ENCODE measurements at places on chromosomes 5 and 9. TPM values are rescaled to one million over a fixed set of nuclear protein-coding genes. Genes with fewer than 3 reads are reported as not detected.

DNA sequence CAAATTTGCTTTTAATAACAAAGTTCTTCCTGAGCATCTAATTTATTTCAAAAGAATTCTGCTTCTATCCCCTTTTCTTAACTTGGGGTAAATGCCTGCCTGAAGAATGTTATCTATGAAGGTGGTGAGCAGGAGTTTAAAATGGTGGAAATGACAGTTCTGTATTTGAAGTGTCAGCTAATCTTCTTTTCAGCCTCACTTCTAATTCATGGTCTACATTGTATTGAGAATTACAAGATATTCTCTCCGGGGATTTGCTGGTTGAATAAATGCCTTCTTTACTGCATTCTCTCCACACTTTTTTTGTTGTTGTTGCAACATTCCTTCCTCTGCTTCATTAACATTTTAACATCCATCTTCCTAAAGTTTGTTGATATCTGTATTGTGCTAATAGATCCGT lies 143.1 kb upstream of the GRIN3A start:
- no peak overlapping the region for H3K4me3 ChIP-seq
- no peak for DNase-seq
- no peak overlapping the region for H3K27ac ChIP-seq
- no peaks in the 10 kb centered on the region for H3K27me3 ChIP-seq
- H3K36me3 ChIP-seq, result no peaks in the 10 kb centered on the region

DNA sequence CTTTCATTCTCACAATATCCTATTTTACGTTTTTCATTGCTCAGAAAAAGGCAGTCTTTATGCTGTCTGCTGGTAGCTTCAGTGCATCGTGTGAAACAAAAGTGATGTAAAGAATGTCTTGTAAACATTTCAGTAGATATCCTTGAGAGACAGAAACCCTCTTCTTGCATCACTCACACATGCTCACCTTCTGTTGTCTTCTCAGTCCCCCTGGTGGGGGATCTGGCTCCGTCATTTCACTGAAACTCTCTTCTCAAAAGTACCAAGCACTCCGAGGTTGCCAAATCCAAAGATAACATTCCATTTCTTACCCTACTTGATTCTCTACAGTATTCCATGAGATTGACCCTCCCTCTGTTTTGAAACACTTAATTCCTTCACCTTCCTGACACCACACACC lies 46.1 kb upstream of the PCA3 start:
- H3K27me3 ChIP-seq, result no peaks in the 10 kb centered on the region
- peak overlapping the region; percentile 49 for H3K27ac ChIP-seq
- DNase-seq, result no peak
- H3K4me3 ChIP-seq, result no peak overlapping the region
- H3K4me1 ChIP-seq, result no peaks in the 10 kb centered on the region
- peaks cover 3% of the 10 kb centered on the region for H3K36me3 ChIP-seq

DNA sequence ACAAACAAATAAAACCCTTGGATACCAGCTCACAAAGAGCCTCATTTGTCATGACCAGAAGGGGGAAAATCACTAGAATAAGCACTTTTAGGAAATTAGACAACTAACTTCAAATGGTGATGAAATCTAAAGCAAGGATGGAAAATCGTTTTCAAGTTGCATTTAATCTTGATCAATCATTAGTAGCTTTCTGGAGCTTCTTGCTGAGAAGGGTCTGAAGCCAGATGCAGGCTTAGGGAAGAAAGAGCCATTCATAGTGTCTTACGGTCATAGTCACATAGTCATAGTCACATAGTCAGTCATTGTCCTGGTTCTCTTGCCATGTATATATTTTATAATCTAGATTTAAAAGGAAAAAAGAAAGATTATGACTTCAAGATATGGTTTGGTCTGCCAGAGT lies 610.5 kb downstream of the ACTL7B start:
- no peaks in the 10 kb centered on the region for H3K4me1 ChIP-seq
- H3K27me3 ChIP-seq, result no peaks in the 10 kb centered on the region
- no peak overlapping the region for H3K27ac ChIP-seq
- DNase-seq, result no peak
- no peaks in the 10 kb centered on the region for H3K36me3 ChIP-seq

DNA sequence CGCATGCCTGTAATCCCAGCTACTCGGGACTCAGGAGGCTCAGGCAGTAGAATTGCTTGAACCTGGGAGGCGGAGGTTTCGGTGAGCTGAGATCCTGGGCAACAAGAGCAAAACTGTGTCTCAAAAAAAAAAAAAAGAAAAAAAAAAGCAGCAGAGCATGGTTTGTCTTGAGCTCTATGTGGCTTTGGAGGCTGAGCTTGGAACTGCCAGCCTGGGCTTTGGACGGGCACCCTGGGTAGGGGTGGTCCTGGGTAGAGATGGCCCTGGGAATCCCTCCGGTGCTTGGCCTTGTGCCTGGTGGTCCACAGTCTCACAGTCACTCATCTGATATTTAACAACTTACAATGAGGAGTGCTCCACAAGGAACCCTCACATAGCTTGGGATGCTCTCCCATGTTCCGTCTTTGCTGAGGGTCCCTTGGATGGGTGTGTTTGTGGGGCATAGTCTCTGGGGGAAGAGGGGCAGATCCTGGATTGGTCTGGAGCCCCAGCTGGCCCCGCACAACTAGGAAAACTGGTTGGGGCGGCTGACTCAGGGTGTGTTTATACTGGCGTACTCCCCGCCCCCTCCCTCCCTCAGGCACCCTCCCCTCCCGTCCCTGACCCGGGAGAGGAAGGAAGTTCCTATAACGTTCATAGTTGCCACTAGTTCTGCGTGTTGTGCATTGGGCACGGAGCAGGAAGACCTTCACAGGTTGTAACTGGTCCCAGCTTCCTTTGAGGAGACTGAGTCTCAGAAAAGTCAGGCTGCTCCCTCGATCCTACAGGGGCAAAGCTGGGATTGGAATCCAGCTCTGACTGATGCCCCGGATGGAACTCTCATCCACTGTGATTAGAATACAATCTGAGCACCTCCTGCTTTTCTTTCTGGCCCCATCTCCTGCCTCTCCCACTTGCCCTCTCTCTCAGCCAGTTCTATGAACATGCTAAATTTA lies 11.2 kb downstream of the IER5L start:
- no peaks in the 10 kb centered on the region for H3K27me3 ChIP-seq
- peak; percentile 89 for DNase-seq
- H3K27ac ChIP-seq, result peak overlapping the region; percentile 85

- no peak overlapping the region for H3K4me3 ChIP-seq
- H3K36me3 ChIP-seq, result no peaks in the 10 kb centered on the region
- no peak overlapping the region for H3K27ac ChIP-seq
- H3K4me1 ChIP-seq, result no peaks in the 10 kb centered on the region
- no peak for DNase-seq
Observed at GRCh38 chr9:96279932-96280331, 22.0 kb downstream of the HSD17B3 start.

The ROPN1L gene
- total RNA-seq, result not detected

The SLC34A1 gene
- total RNA-seq, result not detected

All from ascending aorta (tissue), 2 donors.